GM20000 (cell line): ENCODE measurements at places on chromosomes 3 and 15.

GRCh38 chr3:48952510-48953118 lies 34.0 kb downstream of the ARIH2 start:
- peak; percentile 32 for DNase-seq

DNA sequence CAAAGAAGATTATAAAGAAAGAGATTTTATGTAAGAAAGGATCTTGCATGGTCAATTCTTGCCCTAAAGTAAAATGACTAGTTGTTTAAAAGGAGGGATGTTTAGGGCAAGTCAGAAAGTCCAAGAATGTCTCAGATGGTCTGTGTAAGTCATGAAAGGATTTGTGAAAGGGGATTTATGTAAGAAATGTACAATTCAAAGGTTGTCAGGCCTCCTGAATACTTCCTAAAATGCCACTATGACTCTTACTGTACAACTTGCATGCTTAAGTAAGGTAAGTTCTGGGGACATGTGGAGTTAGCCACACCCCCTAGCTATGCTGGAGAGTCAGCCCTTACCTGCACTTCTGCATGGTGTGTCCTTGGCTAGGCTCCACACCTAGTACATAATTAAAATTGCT lies 328.9 kb upstream of the TGFBR2 start:
- no peak for DNase-seq

- no peak for DNase-seq
Measured at GRCh38 chr15:38613085-38613484, 48.5 kb upstream of the RASGRP1 start.

GRCh38 chr3:135532021-135532420 lies 433.5 kb upstream of the PPP2R3A start:
- DNase-seq, result no peak

DNA sequence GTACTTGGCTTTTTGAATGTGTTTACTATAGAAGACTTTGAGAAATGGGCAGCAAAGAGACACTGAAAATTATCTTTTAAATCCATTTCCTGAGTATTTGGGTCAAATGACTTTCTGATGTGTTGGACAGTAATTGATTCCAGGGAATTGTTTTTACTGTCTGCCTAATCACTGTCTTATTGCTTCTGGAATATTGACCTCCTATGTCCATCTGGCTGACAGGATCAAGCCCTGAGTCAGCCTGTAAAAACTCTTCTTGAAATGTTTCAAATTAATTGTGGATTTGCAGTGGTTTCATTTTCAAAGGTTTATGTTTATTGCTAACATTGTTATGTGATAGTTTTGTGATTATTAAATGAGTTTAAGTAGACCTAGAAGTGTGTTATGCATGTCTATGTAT lies 50.6 kb upstream of the MLF1 start:
- no peak for DNase-seq

- no peak for DNase-seq
Measured at GRCh38 chr3:80445053-80445452, 677.3 kb upstream of the ROBO1 start.

DNA sequence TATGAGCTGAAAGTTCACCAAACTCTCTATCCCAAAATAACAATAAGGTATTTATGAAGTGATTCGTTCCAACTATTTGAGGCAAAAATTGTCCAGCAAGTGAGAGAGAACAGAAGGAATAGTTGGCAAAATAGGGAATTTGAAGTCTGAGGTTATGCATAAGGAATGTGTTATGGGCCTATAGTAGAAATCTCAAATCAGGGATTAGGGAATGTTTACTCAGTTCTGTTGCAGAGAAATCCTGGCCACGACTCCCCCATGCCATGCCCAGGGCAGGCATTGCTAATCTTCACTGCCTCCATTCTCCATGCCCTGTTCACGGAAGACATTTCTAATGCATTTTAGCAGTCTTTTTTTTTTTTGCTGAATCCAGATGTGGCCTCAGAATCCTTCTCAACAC lies 58.6 kb downstream of the FLNB start:
- no peak for DNase-seq

DNA sequence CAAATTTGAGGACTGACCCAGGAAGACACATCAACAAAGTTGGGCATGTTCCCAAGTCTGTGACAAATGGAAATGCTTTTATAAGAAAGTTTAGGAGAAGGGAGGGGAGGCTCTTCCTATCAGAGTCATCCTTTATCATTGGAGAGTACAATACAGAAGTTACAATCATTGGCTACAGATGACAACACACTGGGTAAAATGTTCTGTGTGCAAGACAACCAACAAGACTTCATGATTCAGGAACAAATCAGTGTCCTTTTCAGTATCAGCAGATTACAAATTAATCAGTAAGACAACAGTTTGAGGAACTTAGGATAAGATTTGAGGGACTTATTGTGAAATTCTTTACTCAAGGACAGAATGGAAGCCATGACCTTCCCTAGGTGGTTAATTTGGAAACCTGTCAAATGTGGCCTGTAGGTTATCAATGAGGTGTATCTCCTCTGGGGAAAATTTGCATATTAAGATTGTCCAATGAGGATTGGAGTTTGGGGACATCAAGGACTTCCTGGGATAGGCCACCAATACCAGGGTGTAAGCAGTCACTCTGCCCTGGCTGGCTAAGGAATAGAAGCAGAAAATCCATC lies 274.4 kb upstream of the RORA start:
- DNase-seq, result no peak

DNA sequence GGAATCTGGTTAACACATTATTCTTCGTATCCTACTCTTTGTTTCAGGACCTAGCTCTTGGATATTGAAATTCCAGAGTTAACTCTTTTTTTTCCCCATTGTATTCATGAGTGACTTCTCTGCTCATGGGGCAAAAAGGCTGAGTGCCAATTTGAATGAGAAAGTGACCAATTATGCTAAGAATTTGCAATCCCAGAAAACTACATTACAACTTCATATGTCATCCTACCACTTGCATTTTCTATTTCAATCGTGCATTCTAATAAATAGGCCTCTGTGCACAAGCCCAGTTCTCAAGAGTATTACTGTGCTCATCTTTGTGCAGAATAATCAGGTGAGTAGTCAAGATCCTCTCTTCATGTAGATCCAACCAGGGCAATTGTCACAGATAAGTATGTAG lies 537.8 kb downstream of the OTOL1 start:
- no peak for DNase-seq

DNA sequence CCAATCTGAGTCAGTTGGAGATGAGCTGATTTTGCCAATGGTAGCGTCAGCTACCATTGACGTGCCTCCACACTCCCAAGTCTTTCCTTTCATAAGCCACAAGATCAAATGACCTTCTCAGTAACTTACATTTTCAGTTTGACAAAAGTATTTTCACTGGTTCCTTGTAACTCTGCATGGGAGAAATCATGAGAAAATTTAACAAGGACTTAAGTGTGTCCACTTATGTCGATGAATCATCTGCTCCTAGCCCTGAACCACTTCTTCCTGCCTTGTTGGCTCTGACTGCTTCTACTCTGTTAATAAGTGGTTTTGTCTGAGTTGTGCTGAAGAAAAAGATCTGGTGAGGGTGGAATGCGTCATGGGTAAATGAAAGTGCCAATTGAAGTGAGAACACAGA lies 101.2 kb downstream of the NFKBIZ start:
- DNase-seq, result peak; percentile 33

- DNase-seq, result no peak
Measured at GRCh38 chr3:7710284-7710683, 791.3 kb upstream of the LMCD1 start.

GRCh38 chr15:99105514-99106341 lies 848 bp downstream of the SYNM start:
- DNase-seq, result peak; percentile 65

DNA sequence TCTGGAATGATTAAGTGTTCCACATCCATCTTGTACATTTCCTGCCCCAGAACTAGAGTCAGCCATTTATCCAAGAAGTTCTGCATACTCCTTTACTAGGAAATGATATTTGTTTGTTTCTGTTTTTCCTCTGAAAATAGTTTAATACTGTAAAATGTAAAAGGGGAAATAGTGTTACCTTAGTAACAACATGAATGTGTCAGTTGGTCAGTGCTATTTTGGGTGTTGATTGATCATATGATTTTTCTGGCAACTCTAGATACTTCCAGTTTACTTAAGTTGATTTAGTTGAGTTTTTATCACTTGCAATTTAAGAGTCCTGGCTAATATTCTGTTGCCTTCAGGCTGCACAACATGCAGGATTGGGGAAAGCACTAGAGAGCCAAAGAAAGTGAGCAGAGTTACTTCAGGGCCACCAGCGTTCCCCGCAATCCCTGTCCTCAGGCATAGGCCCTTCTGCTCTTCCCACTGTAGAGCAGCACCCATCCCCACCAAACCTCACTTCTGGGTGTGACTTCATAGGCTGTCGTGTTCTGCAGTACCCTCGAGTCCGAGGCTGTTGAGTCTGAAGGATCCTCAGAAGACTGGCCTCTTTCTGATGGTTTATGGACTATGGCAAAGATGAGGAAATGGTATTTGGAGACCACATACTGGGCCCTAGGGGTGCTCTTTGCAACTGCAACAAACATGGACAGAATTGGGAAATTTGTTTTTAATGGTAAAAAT lies 69.0 kb downstream of the CHD2 start:
- no peak for DNase-seq

- no peak for DNase-seq
Measured at GRCh38 chr15:68781217-68781616, 39.5 kb downstream of the ANP32A start.

GRCh38 chr3:39005295-39005694 lies 46.4 kb downstream of the SCN11A start:
- no peak for DNase-seq

GRCh38 chr3:43998836-43999727 lies 242.6 kb upstream of the TOPAZ1 start:
- peak; percentile 82 for DNase-seq

GRCh38 chr3:3735919-3736318 lies 63.3 kb upstream of the LRRN1 start:
- DNase-seq, result no peak

GRCh38 chr15:100526027-100526481 lies 2.7 kb downstream of the CERS3 start:
- DNase-seq, result no peak

DNA sequence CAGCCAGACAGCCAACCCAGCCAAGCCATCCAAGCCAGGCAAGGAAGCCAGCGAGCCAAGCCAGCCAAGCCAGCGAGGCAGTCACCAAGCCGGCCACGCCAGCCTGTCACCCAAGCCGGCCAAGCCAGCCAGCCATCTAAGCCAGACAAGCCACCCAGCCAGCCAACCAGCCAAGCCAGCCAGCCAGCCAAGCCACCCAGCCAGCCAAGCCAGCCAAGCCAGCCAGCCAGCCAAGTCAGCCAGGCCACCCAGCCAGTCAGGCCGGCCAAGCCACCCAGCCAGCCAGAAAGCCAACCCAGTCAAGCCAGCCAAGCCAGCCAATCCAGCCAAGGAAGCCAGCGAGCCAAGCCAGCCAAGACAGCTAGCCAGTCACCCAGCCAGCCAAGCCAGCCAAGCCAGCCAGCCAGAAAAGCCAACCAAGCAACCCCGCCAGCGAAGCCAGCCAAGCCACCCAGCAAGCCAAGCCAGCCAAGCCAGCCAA lies 201.2 kb downstream of the GOLGA6L6 start:
- peak; percentile 66 for DNase-seq

DNA sequence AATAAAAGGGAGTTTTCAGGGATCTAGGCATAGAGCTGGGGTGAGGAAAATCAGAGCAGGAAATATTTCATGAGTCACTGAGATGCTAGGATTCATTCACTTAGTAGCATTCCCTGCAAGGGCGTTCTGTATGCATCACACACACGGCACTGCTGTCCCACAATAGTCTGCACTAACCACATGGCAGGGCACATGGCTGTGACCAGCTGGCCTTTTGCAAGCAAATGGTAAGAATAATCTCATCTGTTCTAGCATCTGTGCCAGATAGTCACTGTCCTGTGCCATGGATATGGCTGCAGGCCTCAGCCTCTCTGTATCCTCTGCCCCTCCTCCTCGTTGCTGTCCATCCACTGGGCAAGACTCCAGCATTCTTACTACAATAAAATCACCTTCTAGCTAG lies 37.8 kb downstream of the BOC start:
- DNase-seq, result no peak

- no peak for DNase-seq
Measured at GRCh38 chr3:134802428-134803050, 7.5 kb downstream of the EPHB1 start.

DNA sequence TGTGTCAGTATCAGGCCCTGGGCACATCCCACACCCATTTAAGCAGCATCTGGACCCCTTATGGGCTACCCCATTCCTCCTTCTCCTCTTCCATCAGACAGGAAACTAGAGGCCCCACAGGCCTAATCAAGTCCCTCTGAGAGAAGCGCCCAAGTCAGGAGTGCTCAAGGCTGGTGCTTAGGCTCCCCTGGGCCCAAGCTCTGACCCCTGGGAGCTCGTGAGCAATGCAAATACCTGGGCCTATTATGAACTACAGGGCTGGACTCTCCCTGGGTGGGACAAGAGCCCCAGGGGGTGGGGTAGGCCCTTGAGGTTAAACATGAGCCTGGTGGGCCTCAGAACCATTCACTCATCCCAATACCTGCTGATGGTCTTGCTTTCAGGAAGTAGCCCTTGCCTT lies 57.4 kb downstream of the SEMA3G start:
- no peak for DNase-seq

DNA sequence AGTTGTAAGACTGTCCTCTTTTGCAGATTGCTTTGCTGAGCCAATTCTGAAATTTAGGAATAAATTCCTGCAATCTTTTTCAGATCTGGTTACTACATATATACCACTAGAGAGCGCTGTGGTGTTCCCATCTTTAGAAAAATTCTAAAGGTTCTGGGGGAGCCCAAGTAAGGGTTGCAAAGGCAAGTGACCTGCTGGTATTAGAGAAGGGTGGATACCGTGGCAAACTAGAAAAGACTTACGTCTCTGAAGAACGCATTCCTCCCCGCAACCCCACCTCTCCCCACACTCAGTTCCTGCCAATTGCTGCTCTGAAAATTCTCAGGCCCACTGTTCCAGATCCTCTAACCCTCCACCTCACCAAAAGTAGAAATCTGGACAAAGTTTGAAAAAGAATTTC lies 48.5 kb downstream of the EFHB start:
- peak; percentile 52 for DNase-seq

DNA sequence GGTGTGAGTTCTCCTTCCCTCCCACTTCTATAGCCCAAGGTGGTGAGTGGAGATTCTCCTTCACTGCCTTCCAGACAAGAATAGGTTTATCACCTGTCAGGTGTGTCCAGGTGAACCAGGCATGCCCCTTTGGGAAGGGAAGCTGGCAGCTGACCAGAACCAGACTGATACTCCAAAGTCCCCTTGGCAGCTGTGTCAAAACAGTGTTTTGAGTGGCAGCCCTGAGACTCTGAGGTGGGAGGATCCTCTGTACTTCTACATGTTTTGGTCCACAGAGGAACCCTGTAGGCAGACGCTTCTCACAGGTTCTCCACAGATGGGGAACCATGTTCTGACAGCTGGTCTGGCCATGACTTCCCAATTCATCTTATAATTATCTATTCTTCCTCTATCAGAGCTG lies 30.1 kb downstream of the ISL2 start:
- DNase-seq, result no peak
